Thymus (tissue), 14 donors: ENCODE measurements at places on chromosomes 4 and X. TPM values are rescaled to one million over a fixed set of nuclear protein-coding genes. Genes with fewer than 3 reads are reported as not detected.

Gene GPR119
- polyA plus RNA-seq = not detected

Gene NR3C2
- 1.8 TPM for polyA plus RNA-seq

Gene RAB28
- 21.2 TPM for polyA plus RNA-seq

Gene EDNRA
- polyA plus RNA-seq = 4.7 TPM

Gene UGT2B11
- polyA plus RNA-seq = 0.07 TPM

Gene BEX1
- polyA plus RNA-seq = 3.1 TPM

Gene ZNF827
- polyA plus RNA-seq = 10.2 TPM

Gene MSANTD1
- polyA plus RNA-seq = 1.0 TPM

Gene C4orf50
- 0.14 TPM for polyA plus RNA-seq

Gene RAB39B
- polyA plus RNA-seq = 8.1 TPM

Gene HNRNPD
- polyA plus RNA-seq = 269 TPM

Gene PDHA2
- polyA plus RNA-seq = not detected

Gene HSPA4L
- 3.8 TPM for polyA plus RNA-seq

Gene PRDM8
- polyA plus RNA-seq = 1.5 TPM

Gene TRAPPC2
- polyA plus RNA-seq = 15.2 TPM

Gene CETN2
- 37.4 TPM for polyA plus RNA-seq

Gene FAM53A
- polyA plus RNA-seq = 2.0 TPM
